Stimulated activated CD8-positive, alpha-beta memory T cell treated with anti-CD3 and anti-CD28 coated beads, Interleukin-12 subunit alpha, Interleukin-12 subunit beta, amount 100 ng/mL, for 4 hours (primary cell): ENCODE measurements at places on chromosomes 7 and 10.

DNA sequence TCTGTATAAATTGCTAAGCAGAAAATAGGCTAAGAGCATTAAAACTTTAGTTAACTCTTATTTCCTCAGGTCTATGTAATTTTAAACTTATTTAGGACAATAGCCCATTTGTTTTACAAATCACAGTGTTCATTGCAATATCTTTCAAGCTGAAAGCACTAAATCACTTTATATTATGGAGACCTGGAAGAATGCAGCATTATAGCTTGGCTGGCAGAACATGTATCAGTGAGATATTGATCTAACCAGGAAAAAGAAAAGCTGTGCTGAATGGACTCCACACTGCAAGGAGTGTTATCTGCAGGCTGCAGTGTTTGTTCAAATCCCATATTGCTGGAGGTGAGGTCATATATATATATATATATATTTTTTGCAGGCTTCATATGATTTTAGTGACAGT is 517.5 kb downstream of the NRG3 start:
- DNase-seq = no peak

DNA sequence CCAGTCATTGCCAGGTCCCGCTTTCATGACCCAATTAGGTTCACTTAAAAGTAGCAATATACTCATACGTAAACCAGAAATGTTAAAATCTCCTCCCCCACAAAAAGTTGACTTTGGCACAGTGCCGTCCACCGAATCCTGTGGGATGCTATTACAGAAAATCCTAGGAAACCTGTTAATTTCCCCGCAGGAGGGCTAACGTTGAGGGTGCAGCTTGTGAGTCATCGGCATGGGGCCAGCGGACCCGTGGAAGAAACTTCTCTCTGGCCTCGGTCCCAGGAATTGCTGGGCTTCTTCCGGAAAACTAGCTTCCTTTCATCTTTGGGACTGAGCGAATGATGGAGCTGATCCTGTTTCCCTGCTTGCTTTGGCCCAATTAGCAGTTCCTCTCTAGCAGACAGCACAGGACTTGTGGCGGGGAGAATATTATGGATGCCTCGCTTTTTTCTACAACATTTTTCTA is 13.5 kb downstream of the CRYGN start:
- no peak for DNase-seq

- no peak for DNase-seq
Measured at GRCh38 chr10:114507449-114507848, 103.1 kb upstream of the AFAP1L2 start.

DNA sequence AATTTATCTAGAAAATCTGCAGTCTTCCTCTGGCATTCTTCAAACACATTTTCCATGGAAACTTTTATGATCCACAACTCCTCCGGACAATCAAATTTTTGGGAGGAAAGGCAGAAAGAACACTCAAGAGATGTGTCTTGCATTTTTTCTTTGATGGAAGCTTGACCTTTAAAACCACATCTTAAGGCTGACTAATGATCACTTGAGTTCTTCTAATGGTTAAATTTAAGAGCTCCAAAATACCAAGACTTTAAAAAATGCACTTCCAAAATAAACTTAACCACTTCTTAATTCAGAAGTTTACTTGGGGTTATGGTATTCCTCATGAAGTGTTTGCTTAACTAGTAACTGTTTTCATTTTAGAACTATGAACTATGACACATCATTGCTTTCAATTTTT is 43.3 kb downstream of the ETV1 start:
- no peak for DNase-seq

DNA sequence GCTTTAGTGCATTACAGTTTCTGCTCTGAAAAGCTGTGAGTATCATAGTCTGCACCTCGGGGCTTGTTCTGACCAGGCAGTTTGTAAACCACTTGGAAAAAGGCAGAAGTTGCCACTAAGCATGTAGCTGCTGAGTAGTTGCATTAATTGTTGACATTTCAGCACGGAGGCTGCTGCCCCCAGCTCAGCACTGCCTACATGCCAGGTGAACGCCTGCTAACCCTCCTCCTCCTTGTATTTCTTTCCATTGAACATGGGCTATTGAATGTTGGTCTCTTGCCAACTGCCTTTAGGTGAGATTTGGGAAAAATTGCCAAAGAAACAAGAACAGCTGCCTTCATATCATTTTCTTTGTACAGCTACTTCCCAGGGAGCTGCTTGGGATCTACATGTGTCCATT is 164.2 kb downstream of the RAPGEF5 start:
- no peak for DNase-seq

- no peak for DNase-seq
Measured at GRCh38 chr10:110376021-110376766, 71.5 kb upstream of the SMNDC1 start.

DNA sequence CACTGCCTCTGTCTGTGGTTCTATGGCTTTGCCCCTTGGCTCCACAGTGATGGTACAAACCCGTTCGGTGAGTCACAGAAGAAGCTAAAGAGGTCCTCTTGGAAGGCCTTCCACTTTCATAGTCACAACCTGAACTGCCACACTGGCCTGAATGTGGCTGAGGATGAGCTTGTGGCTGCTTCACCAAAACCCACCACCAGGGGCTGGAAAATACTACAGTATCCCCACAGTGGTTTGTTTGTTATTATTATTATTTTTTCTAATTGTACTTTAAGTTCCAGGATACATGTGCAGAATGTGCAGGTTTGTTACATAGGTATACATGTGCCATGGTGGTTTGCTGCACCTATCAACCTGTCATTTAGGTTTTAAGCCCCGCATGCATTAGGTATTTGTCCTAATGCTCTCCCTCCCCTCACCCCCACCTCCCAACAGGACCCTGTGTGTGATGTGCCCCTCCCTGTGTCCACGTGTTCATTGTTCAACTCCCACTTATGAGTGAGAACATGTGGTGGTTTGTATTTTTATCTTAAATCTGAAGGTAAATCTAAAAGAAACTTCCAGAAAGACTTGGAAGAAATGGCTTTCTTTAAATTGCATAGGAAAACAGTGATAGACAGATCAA is 160.8 kb upstream of the NPSR1 start:
- no peak for DNase-seq

GRCh38 chr10:80443531-80443974 is 10.6 kb upstream of the TSPAN14 start:
- DNase-seq = no peak

DNA sequence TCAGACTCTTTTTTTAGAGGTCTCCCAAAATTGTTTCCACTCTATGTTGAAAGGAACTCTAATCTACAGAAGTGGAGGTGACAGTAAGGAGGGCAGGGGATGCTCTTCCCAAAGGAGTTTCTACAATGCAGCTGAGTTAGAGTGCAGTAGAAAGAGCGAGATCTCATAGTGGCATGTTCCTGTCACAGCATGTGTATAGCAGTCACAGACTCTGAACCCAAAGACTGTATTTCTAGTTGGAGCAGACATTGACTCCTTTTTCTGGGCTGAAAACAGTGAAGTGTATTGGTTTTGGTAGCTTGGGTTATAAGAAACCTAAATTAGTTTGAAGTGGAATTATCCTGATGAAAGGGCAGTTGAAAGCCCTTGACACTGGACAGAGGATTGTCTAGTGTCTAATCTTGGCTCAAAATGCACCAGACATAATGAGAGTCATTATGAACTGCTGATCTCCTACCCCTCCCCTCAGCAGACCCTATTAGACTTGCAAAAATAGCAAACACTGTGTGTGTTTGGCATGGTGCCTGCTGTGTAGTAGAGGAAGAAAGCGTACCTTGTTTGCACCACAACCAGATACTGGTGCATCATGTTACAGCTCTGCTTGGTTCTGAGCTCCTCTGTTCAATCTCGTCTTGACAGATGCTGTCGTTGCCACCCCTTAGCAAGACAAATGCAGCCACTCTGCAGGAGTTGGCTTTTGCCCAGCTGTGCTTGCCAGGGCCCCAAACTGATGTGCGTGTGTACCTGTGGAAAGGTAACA is 336.0 kb downstream of the AUTS2 start:
- no peak for DNase-seq

DNA sequence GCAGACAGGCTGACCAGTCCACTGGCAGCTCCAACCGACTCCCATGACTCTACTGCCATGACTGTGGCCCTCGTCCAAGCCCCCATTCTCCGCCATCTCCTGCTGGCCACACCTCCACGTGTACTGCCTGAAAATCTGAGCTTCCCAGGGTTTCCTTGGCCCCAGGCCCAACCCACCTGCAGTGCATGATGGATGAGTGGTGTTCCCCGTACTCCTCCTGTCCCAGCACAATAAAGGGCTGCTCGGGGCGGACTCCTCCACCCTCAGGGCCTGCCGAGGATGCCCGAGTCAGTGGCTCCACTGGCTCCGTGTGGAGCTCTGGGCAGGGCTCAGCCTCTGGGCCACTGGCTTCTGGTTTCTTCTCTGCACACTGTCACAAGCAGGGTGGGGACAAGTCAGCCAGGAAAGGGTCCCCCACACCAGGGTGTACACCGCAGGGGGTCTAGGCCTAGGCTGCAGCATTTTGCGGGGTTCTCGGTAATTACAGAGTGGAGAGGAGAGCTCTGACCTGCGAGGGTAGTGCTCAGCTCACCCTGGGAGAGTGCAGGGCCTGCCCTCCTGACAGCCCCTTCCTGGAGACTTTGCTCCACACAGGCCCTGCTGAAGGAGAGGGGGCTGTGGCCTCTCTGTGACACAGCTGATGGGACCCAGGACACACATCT is 15.2 kb downstream of the WDR91 start:
- DNase-seq = no peak

GRCh38 chr10:50437248-50437647 is 185.9 kb upstream of the ASAH2 start:
- no peak for DNase-seq

DNA sequence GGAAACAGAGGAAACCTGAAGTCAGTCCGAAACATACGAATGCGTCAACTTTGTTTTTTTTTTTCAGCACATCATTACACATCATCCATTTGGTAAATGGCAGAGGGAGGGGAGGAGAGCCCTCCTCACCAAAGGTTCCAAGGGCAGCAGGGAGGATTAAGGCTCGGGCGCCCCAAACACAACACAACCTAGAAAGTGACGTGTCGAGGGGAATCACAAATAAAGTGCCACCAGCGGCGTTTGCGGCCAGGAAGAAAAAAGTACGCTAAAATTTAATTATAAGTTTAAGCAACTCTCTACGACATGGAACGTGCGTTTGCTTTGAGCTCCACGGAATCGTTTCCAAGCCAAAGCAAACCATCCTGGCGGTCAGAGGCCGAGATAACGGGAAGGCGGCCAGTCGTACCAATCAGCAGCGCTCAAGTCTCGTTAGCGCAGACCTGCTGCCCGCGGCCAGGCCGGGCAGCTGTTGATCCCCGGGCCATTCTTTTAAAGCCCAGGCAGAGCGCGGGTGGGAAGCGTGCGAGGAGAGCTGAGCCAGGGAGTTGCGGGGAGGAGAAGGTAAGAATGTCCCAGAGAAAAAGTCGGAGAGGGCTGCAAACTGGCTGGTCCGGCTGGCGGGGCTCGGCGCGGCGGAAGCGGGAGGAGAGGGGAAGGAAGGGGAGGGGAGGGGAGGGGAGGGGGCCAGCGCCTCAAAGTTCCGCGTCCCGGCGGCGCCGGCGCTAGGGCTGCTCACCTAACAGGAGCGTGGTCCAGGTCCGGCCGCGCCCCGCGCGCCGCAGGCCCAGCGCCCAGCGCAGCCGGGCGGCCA is 719 bp downstream of the DPY19L1 start:
- DNase-seq = peak; percentile 10

DNA sequence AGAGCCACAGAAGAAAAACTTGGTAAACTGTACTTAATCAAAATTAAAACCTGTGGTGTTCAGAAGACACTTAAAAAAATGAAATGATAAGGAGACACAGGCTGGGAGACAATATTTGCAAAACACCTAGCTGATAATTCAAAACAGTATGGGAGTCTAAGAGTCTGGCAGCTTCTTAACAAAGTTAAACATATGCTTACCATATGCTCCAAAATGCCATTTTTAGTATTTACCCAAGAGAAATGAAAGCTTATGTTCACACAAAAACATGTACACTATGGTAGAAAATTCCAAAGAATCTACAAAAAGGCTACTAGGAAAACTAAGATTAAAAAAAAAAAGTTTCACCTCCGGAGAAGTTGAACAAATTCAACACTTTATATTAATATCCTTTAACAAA is 48.6 kb downstream of the ITGB1 start:
- no peak for DNase-seq

DNA sequence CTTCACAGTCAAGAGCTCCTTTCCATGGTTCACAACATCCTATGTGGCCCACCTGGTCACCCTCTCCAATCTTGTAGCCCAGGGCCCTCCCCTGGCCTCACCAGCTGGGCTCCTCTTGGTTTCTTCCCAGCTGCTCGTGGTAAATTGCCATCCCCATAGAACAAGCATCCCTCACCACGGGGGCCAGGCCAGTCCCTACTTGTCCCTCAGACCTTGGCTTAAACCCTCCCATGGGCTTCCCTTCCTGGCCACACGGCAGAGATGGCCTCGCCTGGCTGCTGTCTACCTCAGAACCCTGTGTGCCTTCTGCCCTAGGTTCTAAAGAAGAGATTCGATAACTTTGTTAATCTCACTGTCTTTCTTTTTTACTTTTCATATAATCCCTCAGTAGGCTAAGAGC is 153.3 kb upstream of the TCERG1L start:
- DNase-seq = no peak

GRCh38 chr10:103080891-103081581 is 112.0 kb downstream of the NT5C2 start:
- no peak for DNase-seq

DNA sequence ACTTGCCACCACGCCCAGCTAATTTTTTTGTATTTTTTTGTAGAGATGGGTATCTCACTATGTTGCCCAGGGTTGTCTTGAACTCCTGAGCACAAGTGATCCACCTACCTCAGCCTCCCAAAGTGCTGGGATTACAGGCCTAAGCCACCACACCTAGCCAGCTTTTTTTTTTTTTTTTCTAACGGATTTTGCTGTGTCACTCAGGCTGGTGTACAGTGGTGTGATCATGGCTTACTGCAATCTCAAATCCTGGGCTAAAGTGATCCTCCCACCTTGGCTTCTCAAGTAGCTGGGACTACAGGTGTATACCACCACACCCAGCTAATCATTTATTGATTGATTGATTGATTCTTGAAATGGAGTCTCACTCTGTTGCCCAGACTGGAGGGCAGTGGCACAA is 106.0 kb upstream of the TRIM24 start:
- no peak for DNase-seq

- DNase-seq = no peak
Measured at GRCh38 chr10:48742891-48743860, 58.5 kb downstream of the WDFY4 start.

GRCh38 chr7:138468244-138469123 is 8.4 kb downstream of the TRIM24 start:
- no peak for DNase-seq

DNA sequence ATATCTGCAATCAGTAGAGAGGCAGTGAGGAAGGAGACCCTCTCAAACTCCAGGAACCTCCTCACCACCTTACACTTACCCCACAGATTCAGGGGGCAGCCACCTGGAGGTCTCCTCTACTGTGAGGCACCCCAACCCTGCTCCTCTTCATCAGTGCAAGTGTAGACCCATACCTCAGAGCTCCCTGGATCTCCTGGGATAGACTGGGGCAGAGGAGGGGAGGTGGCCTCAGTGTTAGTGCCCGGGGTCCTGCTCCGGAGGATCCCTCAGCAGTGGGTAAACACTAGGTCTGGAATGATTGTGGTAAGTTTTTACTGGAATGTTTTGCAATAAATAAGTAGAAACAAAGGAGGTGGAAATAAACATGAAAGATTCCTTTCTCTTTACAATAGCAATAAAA is 31.1 kb downstream of the ANTXRL start:
- no peak for DNase-seq

- DNase-seq = no peak
Measured at GRCh38 chr10:101840102-101840684, 3.4 kb downstream of the KCNIP2 start.

GRCh38 chr10:29174389-29174788 is 114.5 kb upstream of the LYZL1 start:
- DNase-seq = no peak

GRCh38 chr10:48457949-48458661 is 146.8 kb downstream of the ARHGAP22 start:
- DNase-seq = no peak
